Stimulated activated CD4-positive, alpha-beta T cell treated with anti-CD3 and anti-CD28 coated beads, TNF-alpha, amount 100 ng/mL, for 4 hours (primary cell): ENCODE measurements at places on chromosomes 13 and 19.
A peak's percentile ranks its signal among the peaks of the same experiment; 100 is the strongest.

GRCh38 chr13:47484548-47484947, 516.5 kb downstream of the SUCLA2 start:
- no peak for DNase-seq

DNA sequence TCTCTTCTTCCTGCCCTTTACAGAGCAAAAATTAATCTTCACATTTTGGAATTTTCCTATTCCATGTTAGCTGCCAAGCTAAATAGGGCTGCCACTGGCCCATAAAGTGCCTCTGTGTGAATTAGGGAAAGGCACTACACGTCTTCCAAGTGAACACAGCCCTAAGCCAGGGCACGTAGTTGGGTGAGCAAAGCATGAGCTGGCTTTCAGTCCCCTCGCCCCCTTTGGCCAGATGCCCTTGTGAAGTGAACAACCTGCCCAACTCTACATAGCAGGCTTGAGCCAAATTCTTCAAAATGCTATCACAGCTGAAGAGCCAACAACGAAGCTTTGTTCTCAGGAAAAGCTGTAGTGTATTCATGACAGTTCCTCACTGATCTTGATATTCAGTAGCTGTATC, 213.1 kb downstream of the OXGR1 start:
- no peak for DNase-seq

DNA sequence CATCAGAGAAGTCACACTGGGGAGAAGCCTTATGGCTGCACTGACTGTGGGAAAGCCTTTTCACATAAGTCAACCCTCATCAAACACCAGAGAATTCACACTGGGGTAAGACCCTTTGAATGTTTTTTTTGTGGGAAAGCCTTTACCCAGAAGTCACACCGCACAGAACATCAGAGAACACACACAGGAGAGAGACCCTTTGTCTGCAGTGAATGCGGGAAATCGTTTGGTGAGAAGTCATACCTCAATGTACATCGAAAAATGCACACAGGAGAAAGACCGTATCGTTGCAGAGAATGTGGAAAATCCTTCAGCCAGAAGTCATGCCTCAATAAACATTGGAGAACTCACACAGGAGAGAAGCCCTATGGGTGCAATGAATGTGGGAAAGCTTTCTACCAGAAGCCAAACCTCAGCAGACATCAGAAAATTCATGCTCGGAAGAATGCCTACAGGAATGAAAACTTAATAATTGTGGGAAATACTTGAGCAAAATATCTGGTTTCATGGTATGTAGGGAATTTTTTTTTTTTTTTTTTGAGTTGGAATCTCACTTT, 30.7 kb downstream of the ZNF793 start:
- DNase-seq, result no peak

DNA sequence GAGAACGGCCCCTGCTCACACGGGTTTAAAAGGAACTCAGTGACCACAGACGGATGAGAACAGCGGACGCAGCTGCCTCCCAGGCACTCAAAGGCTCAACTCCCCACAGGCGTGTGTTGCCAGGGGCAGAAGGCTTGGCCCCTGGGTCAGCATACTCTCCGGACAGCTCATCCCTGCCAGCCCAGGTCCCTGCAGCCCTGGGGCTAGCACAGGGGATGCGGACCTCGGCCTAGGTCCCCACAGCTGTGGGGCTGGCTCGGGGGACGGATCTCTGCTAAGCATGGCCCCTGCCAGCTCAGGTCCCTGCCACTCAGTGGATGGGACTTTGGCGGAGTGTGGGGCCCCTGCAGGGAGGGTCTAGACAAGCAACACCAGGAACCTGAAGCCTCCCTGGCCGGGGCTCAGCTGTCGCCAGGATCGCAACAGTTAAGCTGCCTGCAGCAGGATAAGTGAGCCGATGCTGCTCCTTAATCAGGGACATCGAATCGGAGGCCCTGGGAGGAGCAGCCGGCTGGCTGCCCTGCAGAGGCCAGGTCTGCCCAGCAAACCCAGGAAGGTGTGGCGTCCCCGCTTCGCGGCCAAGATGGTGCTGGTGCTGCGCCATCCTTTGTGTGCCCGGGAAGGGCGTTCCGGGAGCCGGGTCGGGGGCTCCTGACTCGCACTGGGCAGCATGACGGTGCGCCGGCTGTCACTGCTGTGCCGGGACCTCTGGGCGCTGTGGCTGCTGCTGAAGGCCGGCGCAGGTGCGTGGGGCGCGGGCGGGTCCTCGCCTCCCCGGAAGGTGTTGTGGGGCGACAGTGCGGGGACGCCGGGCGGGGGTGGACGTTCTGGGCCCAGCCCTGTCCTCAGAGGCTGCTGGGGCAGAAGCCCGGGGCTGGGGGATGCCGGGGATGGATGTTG, 32.5 kb downstream of the MCF2L start:
- DNase-seq, result no peak

DNA sequence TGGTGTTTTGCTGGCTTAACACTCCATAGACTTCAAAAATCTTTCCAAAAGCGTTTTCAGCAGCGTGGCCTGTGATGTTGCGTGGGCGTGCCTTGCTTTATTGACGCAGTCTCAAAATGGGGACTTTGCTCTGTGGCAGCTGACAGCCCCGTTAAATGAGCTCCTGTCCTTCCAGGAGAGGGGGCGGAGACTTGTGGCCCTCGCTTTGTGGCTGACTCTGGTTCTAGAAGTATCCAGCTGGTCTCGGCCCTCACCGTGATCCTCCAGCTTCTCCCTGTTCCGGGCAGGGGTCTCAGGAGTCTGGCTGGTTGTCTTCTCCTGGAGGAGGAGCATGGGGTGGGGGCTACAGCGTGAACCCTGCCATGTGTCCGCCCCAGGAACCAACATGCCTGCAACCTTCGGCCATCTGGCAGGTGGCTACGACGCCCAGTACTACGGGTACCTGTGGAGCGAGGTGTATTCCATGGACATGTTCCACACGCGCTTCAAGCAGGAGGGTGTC, 8.4 kb upstream of the ZNF554 start:
- DNase-seq, result no peak

GRCh38 chr13:94764576-94765321, 52.4 kb upstream of the SOX21 start:
- DNase-seq, result no peak

GRCh38 chr19:32483574-32483973, 78.0 kb downstream of the DPY19L3 start:
- no peak for DNase-seq

- peak; percentile 38 for DNase-seq
These were observed 740 bp downstream of the WDFY2 start for GRCh38 chr13:51584731-51585672.

GRCh38 chr19:485077-485476, 11.2 kb upstream of the MADCAM1 start:
- DNase-seq, result no peak

DNA sequence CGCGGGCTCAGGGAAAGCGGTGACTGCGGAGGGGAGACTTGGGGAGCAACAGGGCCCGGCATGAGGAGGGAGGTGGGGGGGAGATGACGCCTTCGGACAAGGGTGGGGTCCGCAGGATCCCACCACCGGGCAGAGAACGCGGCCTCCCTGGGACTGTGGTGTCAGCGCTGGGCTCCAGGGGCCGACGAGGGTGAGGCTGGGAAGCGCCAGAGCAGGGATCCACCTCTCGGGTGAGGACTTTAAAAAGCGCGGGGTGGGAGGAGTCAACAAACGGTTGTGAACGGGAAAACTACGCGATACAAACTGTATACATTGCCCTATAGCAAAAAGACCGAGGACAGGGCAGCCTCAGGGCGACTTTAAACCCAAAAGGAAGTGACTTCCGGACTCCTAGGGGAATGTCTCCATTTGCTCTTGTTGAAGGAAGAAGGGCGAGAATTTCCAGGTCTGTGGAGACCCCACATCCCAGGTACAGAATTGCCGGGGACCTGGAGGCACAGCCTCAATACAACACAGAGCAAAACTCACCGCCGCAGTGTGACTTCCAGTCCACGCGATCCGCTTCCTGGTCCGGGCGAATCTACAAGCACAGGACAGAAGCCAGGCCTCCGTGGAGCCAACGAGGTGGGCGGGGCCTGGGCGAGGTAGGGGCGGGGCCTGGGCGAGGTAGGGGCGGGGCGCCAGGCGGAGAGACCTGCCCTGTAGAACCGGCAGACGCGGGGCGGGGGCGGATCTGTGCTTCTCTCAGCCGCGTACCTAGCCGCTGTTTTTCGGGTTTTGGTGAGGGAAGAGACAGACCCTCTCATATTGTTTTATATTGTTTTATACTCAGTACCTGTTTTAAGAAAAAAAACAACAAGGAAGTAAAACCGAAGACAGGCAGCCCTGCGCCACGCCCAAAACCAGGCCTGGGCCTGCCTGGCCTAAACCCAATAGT, at the start of gene ZNF888:
Gene ZNF888, minus strand, starts transcription at position 588 of the 937 bp plus-strand sequence. CDS start 5,555 bp downstream, outside the sequence.
- DNase-seq, result peak; percentile 71

- no peak for DNase-seq
These were observed 23.5 kb downstream of the AKT2 start for GRCh38 chr19:40261631-40262030.
